ENCODE measurements at places on chromosomes 1 and 21.

- peak; percentile 27 for DNase-seq
Observed at GRCh38 chr1:85612704-85613361, 32.3 kb downstream of the CCN1 start.

- no peak for DNase-seq
Observed at GRCh38 chr1:165330483-165330882, 26.0 kb downstream of the LMX1A start.

DNA sequence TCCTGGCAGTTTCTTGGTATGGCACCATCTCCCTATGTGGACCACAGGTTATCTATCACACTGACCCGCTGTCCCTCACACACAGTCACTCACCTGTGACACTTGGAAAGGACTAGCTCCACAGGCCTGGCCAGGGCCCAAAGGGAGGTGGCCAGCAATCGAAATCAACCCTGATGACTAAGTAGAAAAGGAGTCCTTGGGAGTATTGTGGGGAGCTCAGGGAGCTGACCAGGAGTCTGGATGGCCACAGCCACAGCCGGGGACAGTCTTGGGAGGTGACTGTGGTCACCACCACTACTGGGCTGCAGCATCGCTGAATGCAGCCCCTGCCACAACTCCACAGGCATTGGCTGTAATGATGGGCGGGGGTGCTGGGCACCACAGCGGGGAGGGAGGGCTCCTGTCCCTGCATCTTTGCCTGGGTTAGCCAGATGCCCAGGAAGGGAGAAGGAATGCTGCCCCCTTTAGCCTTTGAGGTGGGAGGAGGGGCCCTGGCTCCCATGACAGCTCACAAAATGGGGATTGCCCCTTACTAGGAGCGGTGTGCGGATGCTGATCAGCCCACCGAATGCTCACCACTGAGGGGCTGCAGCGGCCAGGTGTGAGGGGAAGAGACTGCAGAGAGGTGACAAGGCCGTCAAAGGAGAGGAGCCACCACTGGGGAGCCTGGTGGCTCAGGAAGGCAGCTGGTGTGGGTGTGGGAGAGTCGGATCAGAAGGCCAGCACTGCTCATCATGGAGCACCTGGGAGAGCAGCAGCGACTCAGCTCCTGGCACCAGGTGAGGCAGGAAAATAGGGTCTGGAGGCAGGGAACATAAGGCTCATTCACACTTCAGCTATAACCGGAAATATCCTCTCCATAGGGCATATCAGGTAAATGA lies 61.3 kb downstream of the H3-3A start:
- DNase-seq: no peak

- peak; percentile 43 for DNase-seq
Observed at GRCh38 chr1:225508538-225509375, 80.9 kb upstream of the LBR start.

DNA sequence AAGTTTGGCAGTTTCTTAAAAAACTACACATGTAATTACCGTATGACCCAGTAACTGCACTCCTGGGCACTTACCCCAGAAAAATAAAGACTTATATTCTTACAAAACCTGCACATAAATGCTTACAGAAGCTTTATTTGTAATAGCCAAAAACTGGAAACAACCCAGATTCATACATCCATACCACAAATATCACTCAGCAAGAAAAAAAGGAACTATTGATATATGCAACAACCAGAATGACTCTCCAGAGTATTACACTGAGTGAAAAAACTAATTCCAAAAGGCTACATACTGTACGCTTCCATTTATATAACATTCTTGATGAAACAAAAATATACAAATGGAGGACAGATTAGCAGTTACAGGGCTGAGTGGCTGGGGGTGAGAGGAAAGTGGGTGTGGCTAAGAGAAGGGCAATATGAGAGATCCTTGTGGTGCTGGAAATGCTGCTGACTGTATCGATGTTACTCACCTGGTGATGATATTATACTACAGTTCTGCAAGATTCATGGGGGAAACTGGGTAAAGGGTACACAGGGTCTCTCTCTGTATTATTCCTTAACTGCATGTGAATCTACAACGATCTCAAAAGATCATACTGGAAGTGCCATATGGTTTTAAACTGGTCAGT lies 96.0 kb upstream of the GNG4 start:
- DNase-seq: no peak

DNA sequence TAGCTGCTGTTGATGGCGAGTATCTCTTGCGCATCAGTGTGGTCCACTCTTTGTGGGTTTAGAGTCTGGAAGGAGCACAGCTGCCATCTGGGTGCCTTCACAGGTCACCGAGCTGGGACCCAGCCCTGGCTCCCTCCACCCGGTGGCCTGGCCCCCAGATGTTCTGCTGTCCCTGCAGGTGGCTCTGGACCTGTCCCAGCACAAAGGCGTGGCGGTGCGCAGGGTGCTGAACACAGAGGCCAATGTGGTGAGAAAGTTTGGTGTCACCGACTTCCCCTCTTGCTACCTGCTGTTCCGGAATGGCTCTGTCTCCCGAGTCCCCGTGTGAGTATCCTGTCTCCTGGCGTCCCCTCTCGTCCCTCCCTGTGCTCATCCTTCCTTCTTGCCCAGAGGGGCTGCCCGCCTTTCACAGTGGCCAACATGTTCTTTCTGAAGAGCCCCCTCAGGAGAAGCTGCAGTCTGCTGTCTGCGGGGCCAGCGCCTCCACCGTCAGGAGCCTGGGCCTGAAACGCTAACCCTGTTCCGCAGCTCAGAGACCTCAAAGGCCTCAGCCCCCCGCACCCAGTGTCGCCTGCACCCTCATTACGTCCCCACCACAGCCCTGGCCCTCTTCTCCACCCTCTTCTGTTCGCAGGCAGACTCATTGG lies 27.4 kb downstream of the QSOX1 start:
- no peak for DNase-seq

- DNase-seq: no peak
Observed at GRCh38 chr1:95018602-95019369, 54.0 kb downstream of the ALG14 start.

Data from muscle of arm (tissue), 14 donors.